Liver (tissue), 10 donors: ENCODE measurements at places on chromosomes 2 and 18.
A peak's percentile ranks its signal among the peaks of the same experiment; 100 is the strongest.

DNA sequence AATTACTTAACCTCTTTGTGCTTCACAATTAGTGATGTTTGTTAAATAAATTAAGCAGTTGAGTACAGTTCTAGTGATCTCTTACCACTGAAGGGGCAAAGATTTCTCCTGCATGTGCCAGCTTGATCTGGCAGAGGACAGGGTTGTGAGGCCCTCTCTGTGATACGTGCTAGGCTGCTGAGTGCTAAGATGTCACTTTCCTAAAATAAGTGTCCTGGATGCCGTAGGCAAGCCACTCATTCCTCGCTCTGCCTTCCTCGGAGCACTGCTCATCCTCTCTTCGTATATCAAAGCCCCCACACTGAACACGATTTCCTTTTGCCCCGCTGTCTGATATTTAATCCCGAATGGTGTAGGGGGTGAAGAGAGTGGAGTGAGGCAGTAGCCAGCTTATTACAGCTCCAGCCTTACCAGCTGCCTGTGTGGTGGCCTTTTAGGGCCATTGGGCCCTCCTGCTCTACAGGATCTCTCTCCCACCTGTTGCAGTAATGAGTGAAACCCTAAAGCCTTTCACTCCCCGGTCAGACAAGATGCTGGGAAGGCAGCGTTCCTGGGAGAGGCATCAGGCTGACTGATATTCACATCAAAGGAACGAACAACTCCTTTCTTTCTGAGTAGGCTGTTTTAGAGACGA, 40.5 kb downstream of the PTPRM start:
- H3K27ac ChIP-seq, result no peak overlapping the region
- no peak overlapping the region for H3K4me3 ChIP-seq
- H3K36me3 ChIP-seq, result no peaks in the 10 kb centered on the region
- no peaks in the 10 kb centered on the region for H3K4me1 ChIP-seq
- DNase-seq, result no peak

DNA sequence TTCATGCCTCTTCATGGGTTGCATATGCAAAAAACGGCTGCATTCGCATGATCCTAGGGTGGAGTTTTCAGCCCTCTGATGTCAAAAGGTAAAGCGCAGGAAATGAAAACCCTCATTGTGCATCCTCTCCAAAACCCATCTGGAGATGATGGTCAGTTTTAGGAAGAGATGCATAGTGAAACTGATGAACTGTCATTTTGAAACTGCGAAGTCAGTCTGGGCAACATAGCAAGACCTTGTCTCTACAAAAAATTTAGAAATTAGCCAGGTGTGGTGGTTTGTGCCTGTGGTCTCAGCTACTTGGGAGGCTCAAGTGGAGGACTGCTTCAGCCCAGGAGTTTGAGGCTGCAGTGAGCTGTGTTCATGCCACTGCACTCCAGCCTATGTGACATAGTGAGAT, 2.5 kb upstream of the TTLL4 start:
- DNase-seq, result no peak
- peaks cover 2% of the 10 kb centered on the region for H3K4me1 ChIP-seq
- no peak overlapping the region for H3K4me3 ChIP-seq

- DNase-seq, result no peak
- no peak overlapping the region for H3K4me3 ChIP-seq
- H3K27me3 ChIP-seq, result no peaks in the 10 kb centered on the region
Observed at GRCh38 chr2:162277381-162277780, 34.1 kb upstream of the FAP start.

DNA sequence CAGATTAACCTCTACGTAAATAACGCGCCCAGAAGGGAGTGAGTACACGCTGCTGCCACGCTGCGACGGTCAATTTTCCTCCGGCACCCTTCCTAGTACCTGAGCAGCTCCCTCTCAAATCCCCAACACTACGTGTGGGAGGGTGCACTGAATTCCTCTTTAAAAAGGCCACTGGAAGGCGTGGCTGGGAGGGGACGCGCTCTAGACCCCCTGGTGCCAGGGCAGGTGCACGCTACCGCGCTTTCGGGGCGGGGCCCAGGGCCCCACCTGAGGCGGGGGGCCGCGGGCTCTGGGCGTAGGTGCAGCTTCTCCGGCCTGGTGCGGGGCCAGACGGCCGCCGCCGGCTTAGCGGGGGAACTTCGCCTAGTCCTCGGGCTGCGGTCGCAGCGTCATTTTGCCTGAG, 668 bp upstream of the ANKRD12 start:
- peak overlapping the region; percentile 98 for H3K27ac ChIP-seq
- H3K36me3 ChIP-seq, result no peaks in the 10 kb centered on the region
- H3K27me3 ChIP-seq, result no peaks in the 10 kb centered on the region
- no peaks in the 10 kb centered on the region for H3K4me1 ChIP-seq

DNA sequence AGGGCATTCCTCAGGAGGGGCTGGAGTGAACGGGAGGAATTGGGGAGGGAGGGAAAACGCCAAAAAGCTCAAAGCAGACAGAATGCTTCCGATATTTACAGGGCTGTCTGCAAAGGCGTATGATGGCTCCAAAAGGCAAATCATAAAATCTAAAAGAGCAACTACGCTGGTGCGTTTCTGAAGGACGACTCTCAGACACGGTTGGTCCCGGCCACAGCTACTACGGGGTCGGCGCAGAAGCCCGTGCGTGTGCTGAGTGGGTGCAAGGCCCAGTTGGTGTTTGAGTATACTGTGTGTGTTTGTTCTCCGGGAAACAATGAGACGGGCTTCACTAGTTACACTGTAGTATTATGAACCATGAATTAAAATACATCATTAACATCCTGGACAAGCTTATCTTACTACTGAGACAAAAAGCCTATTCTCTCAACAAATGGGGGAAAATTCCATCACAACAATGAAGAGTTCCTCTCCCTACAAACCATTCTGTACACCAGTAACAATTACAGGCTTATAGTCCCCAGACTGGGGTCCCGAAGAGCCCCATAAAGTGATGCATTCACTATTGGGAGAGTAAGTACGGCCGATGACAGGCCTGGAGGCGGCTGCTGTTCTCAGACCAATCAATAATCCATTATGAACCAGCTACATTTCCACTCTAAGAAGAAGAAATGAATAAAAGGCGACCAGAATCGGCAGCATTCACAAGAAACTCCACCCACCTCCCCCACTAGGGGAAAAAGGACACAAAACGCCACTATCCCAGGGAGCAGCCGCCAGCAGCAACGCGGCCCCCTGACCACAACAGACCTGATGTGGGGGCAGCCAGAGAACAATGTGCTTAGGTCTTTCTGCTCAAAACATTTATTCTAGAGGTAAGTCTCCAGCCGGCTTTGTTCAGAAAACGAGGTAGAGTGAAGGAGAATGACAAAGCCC, 43.4 kb downstream of the ZNF516 start:
- H3K36me3 ChIP-seq, result no peaks in the 10 kb centered on the region
- peaks cover 11% of the 10 kb centered on the region for H3K4me1 ChIP-seq
- peak overlapping the region; percentile 84 for H3K4me3 ChIP-seq
- peak overlapping the region; percentile 95 for H3K27ac ChIP-seq
- no peaks in the 10 kb centered on the region for H3K27me3 ChIP-seq

- no peaks in the 10 kb centered on the region for H3K4me1 ChIP-seq
- no peaks in the 10 kb centered on the region for H3K27me3 ChIP-seq
- H3K27ac ChIP-seq, result no peak overlapping the region
- no peaks in the 10 kb centered on the region for H3K36me3 ChIP-seq
Observed at GRCh38 chr2:24981411-24982136, 9.8 kb upstream of the DNAJC27 start.
